ENCODE measurements at places on chromosomes 6 and 20.

GRCh38 chr6:128005009-128005408 lies 104.2 kb upstream of the THEMIS start:
- DNase-seq: no peak

GRCh38 chr20:3815703-3816315 lies 4.5 kb upstream of the AP5S1 start:
- DNase-seq: no peak

GRCh38 chr20:23178806-23179205 lies 92.7 kb upstream of the CD93 start:
- no peak for DNase-seq

DNA sequence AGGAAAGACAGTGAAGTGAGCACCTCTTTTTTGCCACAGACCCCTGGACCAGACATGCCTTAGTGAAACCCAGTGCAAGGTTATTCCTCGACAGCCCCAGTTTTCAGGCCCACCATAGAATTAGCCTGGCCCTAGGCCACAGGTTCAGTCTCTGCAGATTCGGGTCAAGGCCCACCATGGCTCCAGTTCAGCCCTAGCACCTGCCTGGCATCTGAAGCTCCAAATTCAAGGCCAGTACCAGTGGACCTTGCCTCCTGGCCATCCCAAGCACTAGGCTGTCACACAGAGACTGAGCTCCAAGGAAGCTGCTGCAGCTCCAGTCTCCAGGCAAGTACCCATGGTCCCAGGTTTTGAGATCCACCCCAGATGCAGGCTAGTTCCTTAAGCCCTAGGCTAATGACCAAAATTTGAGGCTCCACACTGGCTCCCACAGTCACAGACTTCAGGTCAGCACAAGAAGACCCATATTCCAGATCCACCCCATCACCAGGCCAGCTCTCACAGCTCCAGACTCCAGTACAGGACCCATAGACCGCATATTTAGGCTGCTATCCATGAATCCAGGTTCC lies 877.5 kb upstream of the ADGRB3 start:
- DNase-seq: no peak

GRCh38 chr20:42461965-42462593 lies 727.6 kb downstream of the PTPRT start:
- no peak for DNase-seq

DNA sequence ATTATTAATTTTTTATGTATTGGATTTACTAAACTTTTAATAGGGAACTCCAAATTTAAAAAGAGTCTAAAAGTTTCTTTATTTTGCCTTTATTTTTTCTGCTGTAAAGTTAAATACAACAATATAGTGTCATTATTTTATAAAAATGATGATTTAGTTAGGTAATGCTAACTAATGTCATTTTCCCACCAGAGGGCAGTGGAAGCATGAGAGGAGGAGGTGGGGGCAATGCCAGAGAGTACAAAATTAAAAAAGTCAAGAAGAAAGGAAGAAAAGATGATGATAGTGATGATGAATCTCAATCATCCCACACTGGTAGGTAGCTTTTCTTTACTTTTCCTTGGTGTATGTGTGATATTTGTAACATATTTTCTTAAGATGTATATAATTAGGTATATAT lies 20.2 kb upstream of the FHL5 start:
- DNase-seq: peak; percentile 14

DNA sequence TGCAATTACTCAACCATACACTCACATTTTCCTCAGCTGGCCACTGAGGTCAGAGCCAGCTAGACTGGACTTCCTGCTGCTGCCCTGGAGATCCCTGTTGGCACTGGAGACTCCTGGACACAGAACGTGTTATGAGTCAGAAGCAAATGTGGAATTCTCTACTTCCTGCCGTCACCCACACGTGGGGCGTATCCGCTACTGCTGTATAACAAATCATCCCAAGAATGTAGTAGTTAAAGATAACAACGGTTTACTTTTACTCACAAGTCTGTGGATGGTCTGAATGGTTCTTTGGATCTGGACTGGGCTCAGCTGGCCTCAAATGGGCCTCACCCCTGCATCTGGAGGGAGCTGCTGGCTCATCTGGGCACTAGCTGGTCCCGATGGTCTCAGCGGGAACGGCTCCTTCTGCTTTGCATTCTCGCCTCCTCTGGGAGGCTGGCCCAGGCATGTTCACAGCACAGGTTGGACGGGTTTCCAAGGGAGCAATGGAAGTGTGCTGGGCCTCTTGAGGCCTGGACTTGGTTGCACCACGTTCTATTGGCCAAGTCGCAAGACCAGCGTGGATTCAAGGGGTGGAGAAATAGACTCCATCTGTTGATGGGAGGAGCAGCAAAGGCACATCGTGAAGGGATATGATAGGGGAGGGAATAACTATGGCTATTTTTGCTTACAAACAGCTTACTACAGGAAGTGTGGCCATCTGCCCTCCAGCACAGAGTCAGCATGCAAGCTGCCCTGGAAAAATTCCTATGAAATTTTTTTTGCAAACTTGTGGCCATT lies 118.5 kb downstream of the SNX5 start:
- no peak for DNase-seq

GRCh38 chr20:24378661-24379483 lies 90.6 kb upstream of the SYNDIG1 start:
- no peak for DNase-seq

- DNase-seq: no peak
Measured at GRCh38 chr6:106025655-106026054, 60.5 kb upstream of the PRDM1 start.

GRCh38 chr6:73062837-73063236 lies 162.5 kb downstream of the KHDC1L start:
- no peak for DNase-seq

GRCh38 chr20:63011798-63012197 lies 5.0 kb upstream of the BHLHE23 start:
- DNase-seq: no peak

DNA sequence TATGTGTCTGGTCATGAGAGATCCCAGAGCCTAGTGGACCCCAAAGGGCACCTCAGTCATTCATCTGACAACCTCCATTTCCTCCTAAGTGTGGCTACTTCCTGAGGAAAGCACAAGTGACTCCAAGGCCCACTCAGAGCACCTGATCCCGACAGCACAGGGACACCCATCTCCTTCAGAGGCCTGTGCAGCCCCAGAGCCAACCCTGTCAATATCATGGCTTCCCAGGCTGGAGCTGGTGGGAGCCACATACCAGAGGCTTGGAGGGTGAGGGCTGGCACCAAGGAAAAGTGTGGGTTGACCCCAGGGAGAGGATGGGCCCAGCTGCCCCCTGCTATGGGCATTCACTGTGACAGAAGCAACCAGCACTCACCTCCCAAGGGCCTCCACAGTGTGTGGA lies 117.3 kb downstream of the PSMB1 start:
- DNase-seq: no peak

DNA sequence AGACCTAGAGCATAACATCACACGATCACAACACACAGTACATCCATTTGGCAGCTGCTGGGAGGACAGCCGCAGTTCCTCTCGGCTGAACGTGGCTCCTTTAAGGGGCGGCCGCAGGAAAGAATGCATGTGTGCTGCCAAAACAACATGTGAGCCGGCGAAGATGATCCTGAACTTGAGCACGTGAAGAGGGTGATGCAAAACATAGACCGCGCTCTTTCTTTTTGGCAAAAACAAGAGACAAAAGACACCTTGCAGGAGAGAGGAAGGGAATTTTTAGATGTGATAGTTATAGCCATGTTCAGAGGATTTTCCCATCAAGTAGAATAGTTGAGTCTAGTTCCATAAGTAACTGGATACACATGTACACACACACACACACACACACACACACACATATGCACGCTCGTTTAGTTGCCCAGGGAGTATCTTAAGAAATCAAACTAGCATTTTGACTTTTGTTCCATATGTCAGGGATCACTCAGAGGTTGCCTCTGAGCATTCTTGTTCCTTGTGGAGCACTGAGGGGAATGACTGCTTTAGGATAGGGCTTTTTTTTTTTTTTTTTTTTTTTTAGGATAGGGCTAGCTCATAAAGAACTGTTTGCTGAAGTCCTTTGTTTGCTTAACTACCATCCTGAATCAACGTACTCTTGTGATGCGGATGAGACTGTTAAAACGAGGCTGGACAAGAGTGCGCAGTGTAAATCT lies 21.7 kb upstream of the RANBP9 start:
- no peak for DNase-seq

- DNase-seq: no peak
Measured at GRCh38 chr6:137657351-137657911, 163.2 kb upstream of the OLIG3 start.

DNA sequence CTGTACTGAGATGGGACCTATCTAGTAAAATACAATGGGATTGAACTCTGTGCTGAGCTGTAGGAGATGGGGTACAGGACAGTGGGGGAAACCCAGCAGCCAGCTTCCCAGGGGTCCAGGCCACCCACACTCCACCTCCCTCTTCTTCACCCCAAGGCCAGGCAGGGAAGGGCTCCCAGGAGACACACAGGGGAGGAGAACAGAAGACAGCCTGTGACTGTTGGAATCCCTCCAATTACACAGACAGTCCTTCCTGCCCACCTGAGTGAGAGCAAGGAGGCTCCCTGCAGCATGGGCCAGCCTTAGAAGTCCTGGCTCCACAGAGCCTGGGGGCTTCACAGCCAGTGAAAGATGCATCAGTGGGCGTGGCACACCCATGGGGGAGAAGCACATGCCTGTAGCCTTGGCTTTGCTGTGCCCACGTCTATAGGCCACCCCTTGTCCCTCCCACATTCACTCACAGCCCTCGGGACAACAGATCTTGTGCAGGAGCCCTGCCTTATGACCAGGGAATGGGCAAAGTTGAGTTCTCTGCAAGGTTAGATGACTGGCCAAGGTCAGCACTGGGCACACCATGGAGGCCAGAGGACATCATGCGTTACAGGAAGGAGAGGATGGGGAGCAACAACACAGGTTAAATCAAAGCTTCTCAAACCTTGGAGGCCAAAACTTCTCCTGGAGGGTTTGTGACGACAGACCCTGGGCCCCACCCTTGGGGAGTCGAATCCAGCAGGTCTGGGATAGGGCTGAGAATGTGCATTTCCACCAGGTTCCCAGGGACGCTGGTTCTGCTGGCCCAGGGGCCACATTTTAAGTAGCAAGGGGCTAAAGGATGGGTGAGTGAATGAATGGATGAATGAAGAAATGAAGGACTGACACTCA lies 12.3 kb upstream of the CST7 start:
- no peak for DNase-seq

Data from naive B cell (primary cell).